ENCODE measurements at places on chromosomes 11 and 22.

- DNase-seq: no peak
Measured at GRCh38 chr22:41415554-41415953, 31.0 kb downstream of the TOB2 start.

DNA sequence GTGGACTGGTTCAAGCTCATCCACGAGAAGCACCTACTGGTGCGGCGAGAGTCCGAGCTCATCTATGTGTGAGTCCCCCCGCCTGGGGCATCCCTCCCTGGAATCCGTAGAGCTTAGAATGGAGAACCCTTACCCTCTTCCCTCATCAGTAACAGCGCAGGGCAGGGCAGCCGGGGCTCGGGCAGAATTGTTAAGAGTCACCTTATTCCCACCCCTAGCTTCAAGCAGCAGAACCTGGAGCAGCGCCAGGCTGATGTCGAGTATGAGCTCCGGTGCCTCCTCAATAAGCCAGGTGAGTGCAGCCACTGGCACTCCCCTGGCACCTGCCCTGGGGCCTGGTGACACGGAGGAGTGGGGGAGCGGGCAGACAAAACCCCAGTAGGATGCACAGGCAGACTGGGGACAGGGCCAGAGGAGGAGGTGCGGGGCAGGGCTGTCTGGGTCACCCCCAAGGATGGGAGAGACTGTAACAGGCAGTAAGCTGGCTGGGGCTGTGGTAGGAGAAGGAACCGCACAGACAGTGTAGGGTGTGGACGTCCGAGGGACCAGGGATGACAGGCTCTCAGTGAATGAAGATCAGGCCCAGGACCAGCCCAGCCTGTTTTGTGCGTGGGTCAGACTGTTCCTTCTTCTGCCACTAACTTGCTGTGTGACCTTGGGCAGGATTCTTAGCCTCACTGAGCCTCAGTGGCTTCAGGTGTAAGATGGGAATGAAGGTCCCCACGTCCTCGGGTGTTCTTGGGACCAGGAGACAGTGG is 20.4 kb downstream of the C22orf23 start:
- DNase-seq: no peak

GRCh38 chr11:76307396-76307795 is 73.5 kb downstream of the THAP12 start:
- DNase-seq: no peak

- no peak for DNase-seq
Measured at GRCh38 chr11:123475469-123475868, 45.4 kb downstream of the GRAMD1B start.
